ENCODE measurements at places on chromosomes 3 and 15.

DNA sequence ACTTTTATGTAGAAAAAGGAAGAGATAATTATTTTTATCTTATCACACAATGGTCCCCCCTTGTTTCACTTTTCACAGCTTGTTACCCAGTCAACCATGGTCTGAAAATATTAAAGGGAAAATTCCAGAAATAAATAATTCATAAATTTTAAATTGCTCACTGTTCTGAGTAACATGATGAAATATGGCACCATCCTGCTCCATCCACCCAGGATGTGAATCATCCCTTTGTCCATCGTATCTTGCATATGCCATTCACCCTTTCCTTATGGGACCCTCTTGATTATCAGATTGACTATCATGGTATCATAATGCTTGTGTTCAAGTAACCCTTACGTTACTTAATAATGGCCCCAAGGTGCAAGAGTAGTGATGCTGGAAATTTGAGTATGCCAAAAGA is 43.7 kb downstream of the ANKRD28 start:
- peak; percentile 71 for DNase-seq

GRCh38 chr3:45580112-45580765 is 14.3 kb upstream of the LIMD1 start:
- no peak for DNase-seq

- peak; percentile 19 for DNase-seq
Observed at GRCh38 chr3:23202203-23202920, 765 bp upstream of the UBE2E2 start.

GRCh38 chr3:69011096-69011730 is 2.3 kb downstream of the EOGT start:
- DNase-seq, result peak; percentile 40

- peak; percentile 87 for DNase-seq
Observed at GRCh38 chr15:62403164-62403809, 238.2 kb upstream of the C2CD4B start.

DNA sequence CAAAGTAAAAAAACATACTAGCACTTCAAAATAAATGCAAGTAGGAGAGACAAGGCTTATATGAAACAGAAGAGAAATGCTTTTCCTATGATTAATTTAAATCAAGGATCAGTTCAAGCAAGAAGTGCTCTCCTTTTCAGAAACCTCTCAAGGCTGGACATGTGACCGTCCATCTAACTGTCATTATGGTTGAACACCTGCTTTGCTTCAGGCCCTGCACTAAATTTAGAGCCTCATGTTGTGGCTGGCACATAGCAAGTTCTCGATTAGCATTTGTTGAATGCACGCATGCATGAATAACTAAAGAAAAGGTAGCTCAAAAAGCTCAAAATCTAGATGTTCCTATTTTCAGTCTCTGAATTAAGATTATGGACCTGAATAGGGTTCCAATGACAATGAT is 82.0 kb downstream of the SV2B start:
- no peak for DNase-seq

DNA sequence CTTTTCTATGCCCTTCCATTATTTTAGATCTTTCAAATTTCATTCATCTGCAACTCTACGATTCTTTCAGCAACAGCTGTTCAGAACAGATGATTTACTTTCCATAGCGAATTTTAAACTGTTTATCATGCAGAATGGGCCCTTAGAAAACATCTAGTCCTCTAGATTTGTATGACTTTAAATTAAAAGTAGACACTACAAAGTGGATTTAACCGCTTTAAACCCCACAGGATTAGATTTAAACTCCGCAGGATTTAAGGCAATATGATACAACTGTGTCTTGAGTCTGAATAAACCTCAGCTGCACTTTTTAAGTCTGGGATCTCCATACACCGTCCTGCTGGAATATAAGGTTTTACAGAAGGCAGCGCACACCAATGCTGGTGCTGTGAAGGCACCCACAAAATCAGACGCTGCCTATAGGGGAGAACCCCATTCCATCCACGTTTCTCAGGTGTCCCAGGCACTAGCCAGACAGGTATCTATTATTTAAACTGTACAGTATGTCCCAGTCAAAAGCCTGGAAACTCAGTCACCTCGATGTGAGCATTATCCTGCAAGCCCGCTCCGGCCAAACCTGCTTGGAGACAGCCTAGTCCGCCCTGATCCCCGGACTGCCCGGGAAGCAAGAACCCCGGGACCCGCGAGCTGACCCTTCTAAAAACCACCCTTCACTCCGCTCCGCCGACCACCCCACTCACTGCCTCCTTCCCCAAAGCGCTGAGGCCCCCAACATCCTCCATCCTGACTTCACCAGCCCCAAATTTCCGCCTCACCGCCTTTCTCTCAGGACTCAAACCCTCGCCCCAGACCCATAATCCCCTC is 768 bp downstream of the ANO10 start:
- DNase-seq, result peak; percentile 4

DNA sequence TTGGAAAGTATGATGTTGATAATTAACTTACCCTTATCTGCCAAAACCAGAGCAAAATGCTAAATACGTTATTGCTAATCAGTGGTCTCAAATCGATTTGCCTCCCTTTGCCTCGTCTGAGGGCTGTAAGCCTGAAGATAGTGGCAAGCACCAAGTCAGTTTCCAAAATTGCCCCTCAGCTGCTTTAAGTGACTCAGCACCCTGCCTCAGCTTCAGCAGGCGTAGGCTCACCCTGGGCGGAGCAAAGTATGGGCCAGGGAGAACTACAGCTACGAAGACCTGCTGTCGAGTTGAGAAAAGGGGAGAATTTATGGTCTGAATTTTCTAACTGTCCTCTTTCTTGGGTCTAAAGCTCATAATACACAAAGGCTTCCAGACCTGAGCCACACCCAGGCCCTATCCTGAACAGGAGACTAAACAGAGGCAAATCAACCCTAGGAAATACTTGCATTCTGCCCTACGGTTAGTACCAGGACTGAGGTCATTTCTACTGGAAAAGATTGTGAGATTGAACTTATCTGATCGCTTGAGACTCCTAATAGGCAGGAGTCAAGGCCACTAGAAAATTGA is 59.7 kb downstream of the DCUN1D1 start:
- no peak for DNase-seq

DNA sequence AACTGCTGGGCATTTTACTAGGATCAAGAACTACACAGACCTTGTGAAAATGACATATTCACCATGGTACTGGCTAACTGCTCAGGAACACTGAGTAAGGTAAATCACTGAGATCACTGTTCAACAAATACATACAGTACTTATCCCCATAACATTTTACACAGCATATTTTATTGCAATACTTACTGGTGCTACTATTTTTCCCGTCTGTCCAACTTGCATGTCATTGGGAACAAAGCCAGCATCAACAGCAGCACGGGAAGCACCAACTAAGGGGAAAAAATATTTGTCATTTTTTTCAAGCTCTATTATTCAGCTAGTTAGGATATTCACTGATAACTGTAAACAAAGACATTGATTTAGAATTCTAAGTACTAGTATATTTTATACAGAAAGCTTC is 37.0 kb downstream of the ETFA start:
- peak; percentile 34 for DNase-seq

All from fibroblast of skin of scalp (primary cell).